Stimulated activated CD4-positive, alpha-beta T cell treated with anti-CD3 and anti-CD28 coated beads, Interleukin-15, amount 100 ng/mL, for 48 hours (primary cell): ENCODE measurements at places on chromosomes 5 and 9.

GRCh38 chr9:38380872-38381534, 11.5 kb upstream of the ALDH1B1 start:
- no peak for DNase-seq

GRCh38 chr9:89363311-89363670, 45.0 kb downstream of the SECISBP2 start:
- DNase-seq: no peak

DNA sequence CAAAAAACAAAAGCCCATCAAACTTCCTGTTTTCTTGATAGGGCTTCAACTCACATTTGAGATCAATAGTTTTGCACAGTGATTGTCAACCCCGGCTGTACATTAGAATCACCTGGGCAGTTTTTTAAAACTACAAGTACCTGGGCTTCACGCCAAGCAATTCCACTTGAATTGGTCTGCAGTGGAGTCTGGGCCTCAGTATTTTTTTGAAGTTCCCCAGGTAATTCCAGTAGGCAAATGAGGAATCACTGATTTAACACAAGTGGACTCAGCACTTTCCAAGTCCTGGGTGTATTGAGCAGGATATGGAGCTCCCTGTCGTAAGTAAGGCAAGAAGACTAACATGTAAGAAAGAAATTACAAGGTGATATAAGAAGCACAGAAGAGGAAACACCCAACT, 14.8 kb upstream of the SMIM15 start:
- DNase-seq: no peak

GRCh38 chr5:152083231-152083630, 158.6 kb upstream of the GLRA1 start:
- no peak for DNase-seq

DNA sequence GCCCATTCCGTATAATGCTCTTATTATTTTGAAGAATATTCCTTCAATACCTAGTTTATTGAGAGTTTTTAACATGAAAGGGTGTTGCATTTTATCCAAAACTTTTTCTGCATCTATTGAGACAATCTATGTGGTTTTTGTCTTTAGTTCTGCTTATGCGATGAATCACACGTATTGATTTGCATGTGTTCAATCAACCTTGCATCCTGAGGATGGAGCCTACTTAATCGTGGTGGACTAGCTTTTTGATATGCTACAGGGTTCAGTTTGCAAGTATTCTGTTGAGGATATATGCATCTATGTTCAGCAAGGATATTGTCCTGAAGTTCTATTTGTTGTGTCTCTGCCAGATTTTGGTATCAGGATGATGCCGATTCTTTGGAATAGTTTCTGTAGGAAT, 1070.3 kb upstream of the CDH18 start:
- no peak for DNase-seq

DNA sequence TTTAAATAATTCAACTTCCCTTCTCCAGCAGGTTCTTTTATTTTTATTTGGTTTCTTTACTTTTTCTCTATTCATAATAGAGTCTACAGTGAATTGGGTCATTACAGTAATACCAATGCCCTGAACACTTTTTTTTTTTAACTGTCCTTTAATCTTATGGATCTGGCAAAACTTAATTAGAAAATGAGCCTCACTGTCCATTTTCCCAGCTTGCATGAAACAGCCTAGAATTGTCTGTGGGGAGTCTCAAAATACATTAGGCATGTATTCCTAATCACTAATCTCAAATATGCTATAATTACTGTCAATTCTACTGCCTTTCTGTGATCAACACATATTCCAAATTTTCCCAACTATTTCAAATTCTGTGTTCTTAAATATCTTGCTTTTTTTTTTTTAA, 406.8 kb downstream of the ANXA1 start:
- DNase-seq: no peak

GRCh38 chr9:3397766-3398165, 128.0 kb downstream of the RFX3 start:
- no peak for DNase-seq

GRCh38 chr9:18606281-18606680, 132.3 kb downstream of the ADAMTSL1 start:
- DNase-seq: no peak

GRCh38 chr9:86547571-86547970, 193.4 kb upstream of the TUT7 start:
- no peak for DNase-seq

- DNase-seq: no peak
Observed at GRCh38 chr5:136613230-136613629, 247.9 kb upstream of the TRPC7 start.

- DNase-seq: no peak
Observed at GRCh38 chr9:138063785-138064184, 186.2 kb downstream of the CACNA1B start.

DNA sequence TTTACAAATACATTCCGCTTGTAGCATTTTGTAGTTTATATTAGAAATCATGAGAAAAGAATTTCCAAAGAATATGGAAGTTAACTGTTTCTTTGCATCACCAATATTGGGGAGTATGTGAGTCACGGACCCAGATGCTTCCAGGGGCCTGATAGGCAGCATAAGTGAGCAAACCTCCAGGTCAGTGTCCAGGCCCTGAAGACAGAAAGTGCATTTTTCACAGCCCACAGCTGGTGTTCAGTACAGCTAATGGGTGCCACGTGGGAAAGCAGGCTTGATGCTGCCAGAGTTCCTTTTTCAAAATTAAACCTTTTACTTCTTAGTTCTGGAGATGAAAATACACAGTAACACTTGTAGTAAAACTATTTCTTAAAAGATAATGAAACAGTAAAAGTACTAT, 454.4 kb upstream of the ACTBL2 start:
- DNase-seq: no peak

DNA sequence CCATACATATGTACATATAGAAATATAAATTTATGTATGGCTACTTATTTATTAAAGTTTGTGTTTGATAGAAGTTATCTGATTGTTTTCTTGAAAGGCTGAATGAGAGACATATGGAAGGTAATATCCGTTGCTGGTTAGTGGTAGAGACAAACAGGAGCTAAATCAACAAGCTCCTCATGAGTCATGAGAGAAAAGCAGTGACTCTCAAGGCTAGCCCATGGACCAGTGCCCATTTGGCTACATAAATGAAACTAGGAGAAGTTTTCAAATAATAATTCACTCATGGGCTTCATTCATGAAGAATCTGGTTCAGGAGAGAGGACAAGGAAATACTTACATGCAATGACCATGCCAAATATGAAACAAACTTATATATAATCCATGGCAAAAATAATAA, 504.5 kb upstream of the ITGA1 start:
- DNase-seq: no peak

DNA sequence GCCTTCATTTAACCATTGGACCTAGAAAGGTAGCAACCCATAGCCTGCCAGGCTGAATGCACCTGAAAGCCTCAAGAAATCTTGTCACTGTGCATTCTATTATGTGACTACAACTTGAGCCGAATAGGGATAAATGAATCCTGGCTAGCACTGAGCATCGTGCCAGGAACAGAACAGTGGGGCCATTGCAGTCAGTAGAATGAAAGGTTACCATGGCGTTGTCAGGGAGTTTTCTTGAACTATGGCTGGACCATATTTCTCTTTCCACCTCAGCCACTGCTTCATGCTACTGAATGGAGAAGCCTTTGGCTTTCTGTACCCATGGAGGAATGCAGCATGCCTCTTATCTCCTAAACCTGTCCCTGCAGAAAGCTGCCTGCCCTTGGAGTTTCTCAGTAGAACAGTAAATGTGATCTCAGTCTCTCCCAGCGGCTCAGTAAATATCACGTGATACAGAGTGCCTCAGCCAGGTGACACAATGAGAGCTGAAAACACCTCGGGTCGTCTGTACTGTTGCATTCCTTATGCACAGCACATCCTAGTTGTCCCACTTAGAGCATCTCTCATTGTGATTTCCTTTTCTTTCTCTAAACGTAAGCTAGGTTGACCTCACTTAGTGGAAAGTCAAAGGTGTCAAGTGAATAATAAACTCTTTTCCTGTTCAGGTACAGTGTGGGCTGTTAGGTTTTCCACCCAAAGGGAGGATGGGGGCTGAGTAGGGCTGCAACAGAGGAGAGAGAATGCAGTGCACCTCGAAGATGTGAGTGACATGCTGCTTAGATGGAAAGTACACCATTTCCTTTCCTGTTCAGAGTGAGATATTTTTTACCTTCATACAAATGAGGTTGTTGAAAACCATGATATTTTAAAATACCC, 115.3 kb downstream of the MACIR start:
- no peak for DNase-seq
